ENCODE measurements at places on chromosomes 6 and 20. TPM values are rescaled to one million over a fixed set of nuclear protein-coding genes. Genes with fewer than 3 reads are reported as not detected.

The ACSS1 gene
- total RNA-seq = 29.8 TPM

The TBX18 gene
- 0.33 TPM for total RNA-seq

The MAN1A1 gene
- total RNA-seq = 3.1 TPM

The PAQR8 gene
- total RNA-seq = 73.7 TPM

The FRS3 gene
- total RNA-seq = 1.00 TPM

The CDYL gene
- total RNA-seq = 74.7 TPM

The SAMD5 gene
- 3.3 TPM for total RNA-seq

The EYA4 gene
- total RNA-seq = 0.36 TPM

The APCDD1L gene
- not detected for total RNA-seq

The BPIFB2 gene
- not detected for total RNA-seq

The COX4I2 gene
- not detected for total RNA-seq

The ARMH2 gene
- not detected for total RNA-seq

The MUC22 gene
- not detected for total RNA-seq

The OR2H1 gene
- not detected for total RNA-seq

The XKR7 gene
- total RNA-seq = not detected

The HCK gene
- 0.36 TPM for total RNA-seq

The KHDC1L gene
- total RNA-seq = not detected

The LPA gene
- total RNA-seq = not detected

The GPANK1 gene
- 13.1 TPM for total RNA-seq

The KIF25 gene
- total RNA-seq = not detected

The UBD gene
- total RNA-seq = 48.2 TPM

The PRDM13 gene
- total RNA-seq = not detected

The BPI gene
- not detected for total RNA-seq

The DPPA5 gene
- not detected for total RNA-seq

The ZNF831 gene
- total RNA-seq = not detected

The MAS1 gene
- total RNA-seq = not detected

The CD24 gene
- total RNA-seq = 0.73 TPM

The RSPH3 gene
- 4.0 TPM for total RNA-seq

The RUNX2 gene
- 0.93 TPM for total RNA-seq

The SLC32A1 gene
- total RNA-seq = not detected

The DEFB124 gene
- total RNA-seq = not detected

The DNAH8 gene
- not detected for total RNA-seq

The POLR3F gene
- total RNA-seq = 20.0 TPM

The CDH26 gene
- 0.15 TPM for total RNA-seq

The REV3L gene
- total RNA-seq = 77.8 TPM

The TSBP1 gene
- not detected for total RNA-seq

The WFDC5 gene
- not detected for total RNA-seq

The FAM83D gene
- 8.4 TPM for total RNA-seq

The ASIP gene
- total RNA-seq = not detected

The OLIG3 gene
- not detected for total RNA-seq

The FILIP1 gene
- under 0.01 TPM for total RNA-seq

The MAK gene
- total RNA-seq = 0.33 TPM

The TMEM74B gene
- not detected for total RNA-seq
